NCI-H510A treated with DMSO at 0.1 percent for 48 hours (cell line): ENCODE measurements at places on chromosomes 1 and 21.

- DNase-seq: peak; percentile 20
These were observed 28.5 kb downstream of the PALMD start for GRCh38 chr1:99674115-99675064.

GRCh38 chr1:37434292-37435225 lies 39.8 kb upstream of the ZC3H12A start:
- peak; percentile 99 for DNase-seq

GRCh38 chr1:247118946-247119446 lies 14.8 kb upstream of the ZNF669 start:
- no peak for DNase-seq

- DNase-seq: peak; percentile 23
These were observed 34.4 kb downstream of the ZSWIM5 start for GRCh38 chr1:45172005-45172404.

DNA sequence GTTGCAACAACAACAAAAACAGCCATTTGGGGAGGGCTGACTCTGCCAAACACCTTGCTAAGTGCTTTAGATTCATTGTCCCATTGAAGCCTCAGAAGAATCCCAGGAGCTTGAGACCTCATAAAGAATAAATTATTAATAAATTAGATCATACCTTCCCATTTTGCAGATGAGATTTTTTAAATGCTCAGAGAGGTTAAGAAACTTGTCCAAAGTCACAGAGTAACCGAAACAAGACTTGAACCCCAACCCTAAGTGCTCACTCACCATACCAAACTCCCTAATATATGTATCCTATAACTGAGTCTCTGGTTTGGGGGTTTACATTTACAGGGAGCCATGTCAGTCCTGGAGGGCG lies 3.6 kb downstream of the CRYBG2 start:
- no peak for DNase-seq

- no peak for DNase-seq
These were observed 18.2 kb downstream of the IKBKE start for GRCh38 chr1:206488466-206488865.

GRCh38 chr1:235663628-235664027 lies 14.0 kb upstream of the GNG4 start:
- DNase-seq: no peak
